GM19239 (cell line): ENCODE measurements at places on chromosomes 5 and 9.

DNA sequence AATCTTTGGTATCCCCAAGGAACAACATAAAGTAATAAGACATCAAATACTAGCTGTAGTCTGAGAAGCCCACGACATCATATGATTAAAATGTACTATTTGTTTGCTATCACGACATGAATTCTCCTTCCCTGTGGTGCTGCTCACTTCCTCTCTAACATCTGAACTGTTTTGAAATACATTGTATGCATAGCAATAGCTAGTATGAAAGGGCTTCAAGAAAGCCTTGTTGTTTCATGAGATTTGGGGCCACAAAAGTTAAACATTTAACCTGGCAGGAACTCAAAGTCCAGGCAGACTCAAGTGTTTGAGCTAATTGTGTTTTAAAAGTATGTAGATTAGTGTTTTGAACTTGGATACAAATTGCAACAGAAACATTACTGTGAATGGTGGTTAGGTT, 237.4 kb upstream of the PTGER4 start:
- no peak for DNase-seq

DNA sequence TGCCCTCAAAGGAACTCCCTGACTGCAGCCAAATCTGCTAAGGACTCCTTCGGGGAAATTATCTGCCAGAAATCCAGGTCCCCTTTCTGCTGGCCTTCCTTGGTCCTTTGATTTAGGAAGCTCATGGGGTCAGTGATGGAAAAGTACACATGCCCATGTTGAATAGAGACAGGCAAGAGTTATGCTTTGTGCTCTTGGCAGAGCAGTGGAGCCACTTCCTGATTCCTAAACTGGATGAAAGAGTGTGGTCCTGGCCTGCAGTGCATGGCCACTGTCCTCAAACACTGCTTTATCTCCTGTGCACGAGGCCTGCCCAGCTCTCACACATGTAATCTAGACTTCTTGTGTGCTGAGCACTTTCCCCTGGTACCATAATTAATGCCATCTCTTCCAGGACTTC, 2.0 kb upstream of the EBF1 start:
- DNase-seq: no peak

- DNase-seq: no peak
Observed at GRCh38 chr9:103372828-103373227, 377.7 kb downstream of the CYLC2 start.

GRCh38 chr5:31809050-31809870, 170.3 kb downstream of the PDZD2 start:
- peak; percentile 23 for DNase-seq

DNA sequence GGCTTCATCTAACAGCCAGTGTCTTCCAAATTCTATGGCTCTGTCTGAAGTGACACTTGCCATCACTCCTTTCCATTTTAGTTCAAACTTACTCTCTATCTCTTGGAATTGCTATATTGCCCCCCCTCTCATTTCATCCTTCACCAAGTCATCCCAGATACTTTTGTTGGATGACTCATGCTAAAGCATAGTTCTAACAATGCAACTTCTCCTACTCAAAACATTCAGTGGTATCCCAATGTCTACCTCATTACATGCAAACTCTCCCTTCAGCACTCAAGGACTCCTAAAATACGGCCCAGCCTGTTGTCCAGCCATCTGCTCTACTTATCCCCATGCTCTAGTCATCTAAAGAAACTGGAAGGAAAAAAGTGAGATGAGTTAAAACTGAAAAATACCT, 171.6 kb downstream of the RASEF start:
- DNase-seq: no peak

DNA sequence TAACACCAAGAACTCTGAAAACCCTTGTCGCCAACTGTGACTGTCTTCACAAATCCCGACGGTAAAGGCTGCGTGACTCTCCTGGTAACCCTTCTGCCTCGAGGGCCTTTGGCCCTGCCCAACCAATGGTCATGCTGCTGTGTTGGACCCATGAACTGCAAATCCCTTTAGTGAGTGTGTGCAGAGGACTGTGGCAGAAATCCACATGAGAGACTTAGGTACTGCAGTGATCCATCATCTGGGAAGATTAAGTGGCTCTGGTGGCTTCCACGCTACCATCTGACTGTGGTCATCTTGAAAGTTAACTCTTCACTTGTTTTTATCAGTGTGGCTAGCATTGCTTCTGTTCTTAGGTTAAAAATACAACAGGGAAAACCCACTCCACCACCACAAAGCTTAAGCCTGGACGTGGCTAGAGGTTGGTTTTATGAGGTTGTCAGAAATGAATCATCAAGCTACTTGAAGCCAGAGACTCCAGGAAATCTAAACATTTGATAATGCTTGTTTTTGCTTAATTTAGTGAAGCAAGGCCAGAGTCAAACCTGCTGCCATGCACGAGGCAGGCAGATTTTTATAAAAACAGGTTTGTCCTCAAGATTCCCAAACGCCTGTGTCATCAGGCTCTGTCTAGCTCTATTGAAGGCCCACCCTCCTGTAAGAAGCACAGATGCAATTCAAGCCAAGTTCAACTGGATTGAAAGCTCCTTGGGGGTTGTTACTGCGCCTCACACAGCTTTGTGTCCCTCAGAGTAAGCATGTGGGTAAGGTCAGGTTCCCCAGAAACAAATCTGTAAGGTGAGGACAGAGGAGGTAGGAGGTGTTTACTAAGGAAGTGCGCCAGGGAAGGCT, 52.7 kb upstream of the ERCC6L2 start:
- DNase-seq: peak; percentile 46
